Kidney epithelial cell (primary cell): ENCODE measurements at places on chromosomes 6 and 20. TPM values are rescaled to one million over a fixed set of nuclear protein-coding genes. Genes with fewer than 3 reads are reported as not detected.

DNA sequence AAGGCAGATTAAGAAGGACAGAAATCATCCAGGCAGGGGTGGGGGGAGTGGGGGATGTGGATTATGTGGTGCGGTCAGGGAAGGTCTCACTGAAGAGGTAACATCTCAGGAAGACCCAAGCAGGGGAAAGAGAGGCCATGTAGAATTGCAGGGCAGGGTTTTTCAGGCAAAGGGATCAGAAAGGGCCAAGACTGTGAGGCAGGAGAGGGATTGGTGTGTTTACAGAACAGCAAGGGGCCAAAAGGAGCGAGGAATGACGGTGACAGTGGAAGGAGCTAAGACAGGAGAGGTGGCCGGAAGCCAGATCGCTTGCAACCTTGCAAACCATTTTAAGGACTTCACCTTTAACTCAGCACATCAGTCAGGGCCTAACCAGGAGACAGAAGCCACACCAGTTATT is 535.4 kb upstream of the JARID2 start:
- DNase-seq: no peak

The C2 gene
- 0.07 and 0.63 TPM in 2 replicates for total RNA-seq

DNA sequence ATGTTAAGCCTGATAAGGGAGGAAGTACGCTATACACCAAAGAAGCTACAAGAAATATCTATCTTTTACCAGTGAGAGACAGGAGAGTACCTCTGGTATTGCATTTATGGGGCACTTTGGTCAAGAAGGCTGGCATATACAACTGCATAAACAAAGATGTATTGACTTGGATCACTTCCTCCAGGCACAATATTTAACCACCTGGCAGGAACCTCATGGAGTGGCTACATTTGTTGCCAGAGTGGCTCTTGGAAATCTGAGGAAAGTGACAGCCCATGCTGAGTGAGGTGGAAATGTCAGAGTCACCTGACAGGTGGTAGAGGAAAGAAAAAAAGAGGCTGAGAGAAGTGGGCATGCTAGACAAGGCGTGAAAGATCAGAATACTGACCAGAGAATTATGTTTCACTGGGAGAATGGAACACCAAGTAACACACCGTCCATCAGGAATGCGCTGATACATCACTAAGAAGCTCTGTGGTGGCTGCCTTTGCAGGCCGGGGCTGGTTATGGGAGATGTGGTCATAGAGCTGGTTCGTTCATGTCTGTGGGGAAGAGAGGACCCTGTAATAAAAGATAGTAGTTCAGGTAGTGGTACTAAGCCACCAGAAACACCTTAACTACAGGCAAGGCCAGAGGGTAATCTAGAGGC is 61.4 kb upstream of the UFL1 start:
- DNase-seq: no peak

DNA sequence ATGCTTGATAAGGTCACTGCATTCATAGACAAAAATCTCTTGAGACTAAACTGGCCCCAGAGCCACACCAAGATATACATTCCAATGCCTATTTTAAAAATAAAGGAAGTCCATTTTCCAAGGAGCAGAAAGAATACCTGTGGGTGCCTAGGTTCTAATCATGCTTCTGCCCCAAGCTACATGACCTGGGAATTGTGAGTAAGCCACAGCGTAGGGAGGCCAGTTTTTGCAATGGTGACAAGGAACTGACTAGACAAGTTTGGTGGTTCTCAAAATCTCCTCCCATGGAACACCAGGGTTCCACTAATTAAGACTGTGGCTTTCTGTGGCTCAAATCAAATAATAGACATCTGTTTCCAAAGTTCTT is 83.3 kb downstream of the GMDS start:
- no peak for DNase-seq

- no peak for DNase-seq
Observed at GRCh38 chr20:20213526-20214121, 154.3 kb upstream of the INSM1 start.
